ENCODE measurements at places on chromosomes 5 and 9.

GRCh38 chr5:180136630-180137381 lies 65.2 kb upstream of the RNF130 start:
- no peak for DNase-seq

GRCh38 chr5:65800775-65801174 lies 78.8 kb downstream of the NLN start:
- DNase-seq: no peak

DNA sequence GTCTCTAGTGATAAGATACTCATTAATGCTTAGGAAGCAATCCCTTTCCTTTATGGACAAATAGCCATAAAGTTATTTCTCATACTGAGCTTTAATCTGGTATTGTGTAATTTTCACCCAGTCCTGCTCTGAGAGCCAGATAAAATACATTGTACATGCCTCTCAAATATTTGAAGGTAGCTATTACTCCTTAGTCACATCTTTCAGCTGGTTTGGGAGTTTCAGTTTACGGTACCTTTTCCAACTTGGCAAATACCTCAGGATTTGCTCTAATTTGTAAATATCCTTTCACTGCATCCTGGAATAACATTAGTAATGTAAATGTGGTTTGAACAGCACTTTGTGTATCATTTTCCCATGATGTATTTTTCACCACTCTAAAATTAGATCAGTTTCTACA lies 47.4 kb downstream of the ABHD17B start:
- DNase-seq: no peak

DNA sequence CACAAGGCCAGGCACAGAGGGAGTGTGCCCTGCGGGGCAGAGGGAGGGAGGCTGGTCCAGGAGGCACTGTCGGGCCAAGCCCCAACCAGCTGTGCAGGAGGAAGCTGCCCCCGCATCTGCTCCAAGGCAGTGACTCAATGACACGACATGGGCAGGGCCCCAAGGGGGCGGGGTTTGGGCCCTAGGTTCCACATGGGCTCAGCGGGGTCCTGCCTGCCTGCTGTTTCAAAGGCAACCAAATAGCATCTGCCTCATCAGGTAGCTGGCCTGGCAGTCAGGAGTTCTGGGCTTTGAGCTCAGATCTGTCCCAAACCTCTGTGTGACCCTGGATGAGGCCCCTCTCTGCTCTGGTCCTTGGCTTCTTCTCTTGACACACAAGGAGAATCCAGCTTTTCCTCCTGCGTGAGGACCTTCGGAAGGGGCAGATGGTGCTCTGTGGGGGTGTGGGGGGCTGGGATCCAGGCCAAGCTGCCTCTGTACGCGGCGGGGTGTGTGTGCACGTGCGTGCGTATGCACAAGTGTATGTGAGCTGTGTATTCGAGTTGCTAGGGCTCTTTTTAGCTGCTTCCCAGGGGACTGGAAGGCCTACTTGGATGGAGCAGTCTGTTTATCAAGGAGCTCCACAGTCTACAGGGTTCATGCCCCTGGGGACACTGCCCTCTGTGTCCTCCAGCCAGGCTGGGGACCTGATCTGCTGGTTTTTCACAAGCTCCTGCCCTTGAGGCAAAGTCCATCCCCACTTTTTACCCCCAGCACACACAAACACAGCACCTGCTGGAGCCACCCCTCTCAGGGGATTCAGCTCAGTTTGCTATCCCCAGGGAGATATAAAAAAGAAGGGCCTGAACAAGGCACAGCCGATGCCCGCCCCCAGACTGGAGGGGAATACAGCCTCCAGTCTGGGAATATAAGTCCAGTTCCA lies 138.9 kb downstream of the RGS3 start:
- DNase-seq: peak; percentile 94
